Activated B cell treated with CpG ODN at 0.5 μM for 24 hours (primary cell): ENCODE measurements at places on chromosomes 7 and 10. TPM values are rescaled to one million over a fixed set of nuclear protein-coding genes. Genes with fewer than 3 reads are reported as not detected.

GRCh38 chr7:88132725-88133124 lies 87.1 kb downstream of the SRI start:
- DNase-seq: no peak

DNA sequence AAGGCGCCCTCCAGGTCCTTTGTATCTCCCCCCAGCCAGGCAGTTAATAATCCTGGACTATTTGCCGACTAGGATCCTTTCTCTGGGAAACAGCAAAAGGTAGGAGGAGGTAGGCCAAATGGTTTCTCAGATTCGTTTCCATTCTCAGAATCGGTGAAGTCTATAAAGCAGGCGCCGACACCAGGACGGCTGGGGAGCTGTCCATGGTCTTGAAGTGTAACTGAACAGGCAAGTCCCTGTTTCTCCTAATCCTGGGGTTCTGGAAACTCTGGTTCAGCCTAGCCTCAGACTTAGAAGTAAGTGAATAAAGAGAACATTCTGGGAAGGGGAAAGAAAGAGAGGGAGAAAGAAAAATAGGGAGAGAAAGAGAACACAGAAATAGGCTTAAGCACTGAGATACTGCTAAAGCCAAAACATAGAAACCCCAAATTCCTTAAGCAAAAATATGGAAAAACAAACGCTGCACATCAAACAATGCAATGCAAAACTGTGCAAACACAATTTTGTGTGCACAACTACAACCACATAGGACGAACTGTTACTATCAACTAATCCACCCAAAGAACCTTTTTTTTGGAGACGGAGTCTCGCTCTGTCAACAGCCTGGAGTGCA lies 11.1 kb upstream of the INA start:
- DNase-seq: no peak

The SLC26A3 gene
- not detected in 2 replicates for total RNA-seq

The CALHM3 gene
- not detected in 2 replicates for total RNA-seq

The GIMAP6 gene
- 0.17 and 0.35 TPM in 2 replicates for total RNA-seq

DNA sequence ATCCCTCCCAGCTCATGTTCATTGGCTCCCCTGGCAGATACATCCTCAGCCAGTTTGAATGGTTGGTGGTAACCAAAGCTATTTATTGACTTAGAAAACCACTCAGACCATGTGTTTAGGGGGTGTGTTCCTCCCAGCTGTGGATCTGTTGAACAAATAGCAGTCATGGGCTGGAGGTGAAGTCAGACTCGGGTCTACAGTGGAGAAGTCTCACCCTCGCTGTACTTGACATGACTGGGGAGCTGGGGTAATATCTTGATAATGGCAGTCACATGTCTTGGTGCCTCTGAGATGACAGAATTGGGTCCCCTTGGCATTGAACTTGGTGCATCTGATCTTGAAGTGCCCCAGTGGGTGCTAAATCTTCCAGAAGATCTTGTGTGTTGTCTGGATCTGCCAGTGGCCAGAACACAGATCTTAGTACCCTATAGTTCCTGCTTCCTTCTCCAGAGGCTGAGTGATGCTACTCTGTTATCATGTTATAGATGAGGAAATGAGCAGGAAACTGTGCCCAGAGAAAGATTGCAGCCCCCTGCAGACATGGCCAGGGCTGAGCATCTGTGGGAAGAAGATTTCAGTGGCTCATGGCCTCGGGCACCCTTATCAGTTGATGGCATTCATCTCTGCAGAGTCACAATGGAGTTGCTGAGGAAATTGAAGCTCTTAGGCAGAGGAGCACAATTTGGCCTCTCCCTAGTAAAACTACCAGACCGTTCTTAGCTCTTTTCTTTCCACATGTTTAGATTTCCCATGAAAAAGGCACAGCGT lies 50.4 kb downstream of the ADRA2A start:
- DNase-seq: no peak

GRCh38 chr7:1703441-1703840 lies 33.4 kb downstream of the ELFN1 start:
- no peak for DNase-seq

GRCh38 chr10:66834802-66835201 lies 91.0 kb upstream of the LRRTM3 start:
- no peak for DNase-seq

The NEUROD6 gene
- not detected in 2 replicates for total RNA-seq

The PNLIPRP2 gene
- not detected in 2 replicates for total RNA-seq

DNA sequence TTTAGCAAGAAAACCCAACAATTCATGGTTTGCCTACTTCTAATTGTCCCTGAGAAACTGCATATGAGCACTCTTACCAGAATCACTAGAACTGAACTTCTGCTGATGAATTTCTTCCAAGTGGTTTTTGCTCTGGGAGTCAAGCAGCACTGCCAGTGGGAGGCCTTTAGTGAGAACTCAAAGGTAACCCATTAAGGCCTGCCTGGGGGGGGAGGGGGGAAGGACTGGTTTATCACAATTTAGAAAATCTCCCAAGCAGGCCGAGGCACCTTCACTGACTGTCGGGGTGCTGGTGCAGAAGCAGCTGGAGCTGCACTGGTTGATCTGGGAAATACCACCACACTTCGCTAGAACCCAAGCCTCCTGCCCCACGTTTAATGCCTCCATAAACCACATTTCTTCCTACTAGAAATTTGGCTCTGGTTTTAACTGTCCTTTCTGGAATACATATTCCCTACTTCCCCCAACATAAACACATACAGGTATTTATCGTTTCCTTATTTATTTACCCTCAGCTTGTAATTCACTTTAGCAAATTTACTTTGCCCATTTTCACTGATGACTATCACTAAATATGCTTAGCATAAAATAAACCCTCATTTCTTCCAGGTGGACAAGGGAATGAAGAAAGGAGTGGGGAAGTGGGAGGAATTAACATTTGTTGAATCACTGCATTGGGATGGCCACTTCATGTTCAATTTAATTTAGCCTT lies 14.2 kb downstream of the ANK3 start:
- no peak for DNase-seq

DNA sequence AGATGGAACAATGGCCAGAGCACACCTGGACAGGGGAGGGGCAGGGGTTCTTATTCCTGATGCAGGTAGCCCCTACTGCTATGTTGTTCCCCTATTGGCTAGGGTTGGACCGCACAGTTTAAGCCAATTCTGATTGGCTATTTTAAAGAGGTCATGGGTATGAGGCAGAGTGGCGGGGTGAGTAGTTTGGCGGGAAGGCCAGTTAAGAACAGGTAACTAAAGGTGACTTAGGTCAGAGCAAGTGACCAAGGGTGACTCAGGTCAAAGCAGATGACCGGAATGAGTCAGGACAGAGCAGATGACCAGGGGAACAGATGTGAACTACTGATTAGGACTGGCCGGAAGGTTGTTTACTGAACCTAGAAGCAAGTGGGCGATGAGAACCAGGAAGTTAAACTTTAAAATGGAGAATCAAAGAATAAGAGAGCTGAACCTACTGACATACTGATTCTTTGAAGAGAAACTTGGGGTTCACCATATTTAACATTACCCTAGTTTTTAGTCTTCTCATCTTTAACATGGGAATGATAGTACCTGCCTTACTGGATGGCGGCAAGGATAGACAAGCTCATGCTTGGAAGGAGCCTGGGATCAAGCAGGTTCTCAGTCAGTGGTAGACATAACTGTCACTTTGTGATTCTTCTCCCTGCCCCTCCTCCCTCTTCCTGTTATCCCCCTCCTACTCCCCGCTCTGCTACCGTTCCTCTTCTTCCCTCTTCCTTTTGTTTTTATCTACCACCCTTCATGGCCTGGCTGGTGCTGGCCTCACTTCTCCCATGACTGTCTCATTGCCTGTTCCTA lies 55.0 kb downstream of the CCNY start:
- no peak for DNase-seq

The ELFN1 gene
- not detected in 2 replicates for total RNA-seq

GRCh38 chr10:79071396-79071923 lies 2.7 kb downstream of the ZMIZ1 start:
- DNase-seq: no peak

- no peak for DNase-seq
Measured at GRCh38 chr10:93412801-93413200, 69.3 kb downstream of the MYOF start.

GRCh38 chr10:8400151-8400550 lies 345.7 kb downstream of the GATA3 start:
- DNase-seq: no peak

DNA sequence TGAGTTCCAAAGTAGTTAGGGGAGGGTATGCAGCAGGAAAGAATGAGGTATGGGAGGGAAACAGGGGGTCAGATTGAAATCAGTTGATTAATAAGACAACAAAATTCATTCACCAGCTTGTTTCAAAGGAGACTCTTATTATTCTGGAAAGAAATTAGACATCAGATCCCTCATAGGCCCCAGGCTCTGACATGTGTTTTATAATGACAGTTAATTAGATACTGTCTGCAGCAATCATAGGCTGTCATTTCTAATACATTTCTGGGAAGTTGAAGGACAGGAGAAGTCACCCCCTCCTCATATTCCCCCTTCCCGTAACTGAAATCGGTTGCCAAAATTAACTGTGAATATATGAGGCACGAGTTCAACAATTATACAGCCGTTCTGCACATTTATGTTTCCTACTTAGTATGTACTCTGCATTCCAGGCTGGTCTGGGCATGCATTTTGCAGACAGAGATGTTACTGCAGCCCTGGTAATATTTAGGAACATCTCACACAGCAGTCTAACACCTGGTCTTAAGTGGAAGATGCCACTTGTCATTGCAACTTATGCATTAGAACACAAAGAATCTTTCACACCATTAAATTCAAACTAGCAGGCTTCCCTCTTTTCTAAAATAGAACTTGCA lies 355.2 kb upstream of the LRGUK start:
- DNase-seq: no peak

DNA sequence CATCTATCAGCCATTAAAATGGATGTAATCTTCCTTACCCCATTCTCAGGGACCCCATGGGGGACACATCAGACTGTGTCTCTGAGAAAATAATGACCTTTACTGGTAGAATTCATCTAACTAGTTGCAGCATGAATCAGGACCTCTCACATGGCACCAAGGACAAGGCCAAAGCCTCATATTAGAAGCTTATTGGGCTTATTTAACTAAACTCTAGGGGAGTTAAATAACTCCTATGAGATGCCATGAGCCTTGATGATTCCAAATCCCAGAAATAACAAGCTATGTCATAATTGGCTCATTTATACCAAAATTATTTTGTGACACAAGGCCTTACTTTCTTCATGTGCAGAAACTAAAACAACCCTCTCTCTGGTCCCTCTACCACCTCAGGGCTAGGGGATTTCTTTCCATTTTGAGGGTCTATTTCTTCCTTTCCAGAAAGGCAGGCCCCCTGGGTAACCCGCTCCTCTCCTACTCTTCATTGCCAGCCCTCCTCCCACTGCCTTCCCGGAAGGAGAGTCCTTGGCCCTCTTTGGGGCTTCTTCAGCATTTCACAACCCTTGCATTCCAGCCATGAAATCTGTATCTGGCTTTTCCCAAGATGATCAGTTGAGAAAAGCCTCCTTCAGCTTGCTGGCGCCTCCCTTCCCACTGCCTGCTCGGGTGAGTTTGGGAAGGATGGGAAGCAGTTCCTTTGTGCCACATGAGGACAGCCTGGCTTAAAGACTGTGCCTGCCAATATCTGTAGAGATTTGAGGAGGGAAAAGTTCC lies 41.8 kb upstream of the TRIM8 start:
- DNase-seq: no peak

The OPN4 gene
- total RNA-seq: not detected in 2 replicates

The SP8 gene
- total RNA-seq: not detected in 2 replicates

DNA sequence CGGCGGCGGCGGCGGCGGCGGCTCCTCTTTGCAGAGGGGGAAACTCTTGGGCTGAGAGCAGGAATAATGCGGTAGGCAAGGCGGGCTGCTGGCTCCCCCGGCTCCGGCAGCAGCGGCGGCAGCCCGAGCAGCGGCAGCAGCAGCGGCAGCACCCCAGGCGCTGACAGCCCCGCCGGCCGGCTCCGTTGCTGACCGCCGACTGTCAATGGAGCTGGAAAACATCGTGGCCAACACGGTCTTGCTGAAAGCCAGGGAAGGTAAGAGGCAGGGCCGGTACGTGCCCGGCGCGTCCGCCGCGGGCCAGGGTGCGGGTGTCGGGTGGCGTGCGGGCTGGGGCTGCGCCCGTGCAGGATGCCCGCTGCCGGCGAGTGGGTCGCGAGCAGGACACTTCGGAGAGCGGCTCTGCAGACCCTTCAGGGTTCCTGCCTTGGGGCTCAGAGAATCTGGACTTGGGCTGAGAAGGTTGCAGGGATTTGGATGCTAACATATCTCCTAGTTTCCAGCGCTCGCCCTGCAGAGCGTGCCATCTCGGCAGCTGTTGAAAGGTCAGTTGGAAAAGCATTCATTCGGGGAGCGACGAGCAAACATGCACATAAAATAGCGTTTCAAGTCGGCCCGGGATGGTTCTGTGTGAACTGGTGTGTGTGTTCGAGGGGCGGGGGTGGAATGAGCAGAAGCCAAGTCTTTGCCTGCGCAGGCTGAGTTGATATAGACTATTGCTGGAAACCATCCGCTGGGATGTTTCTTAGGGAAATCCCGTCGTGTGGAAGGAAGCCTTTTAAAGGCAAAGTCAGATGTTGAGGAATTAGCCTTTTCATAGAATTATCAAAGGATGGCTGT lies 562 bp downstream of the GRK5 start:
- peak; percentile 58 for DNase-seq

The RAMP3 gene
- not detected in 2 replicates for total RNA-seq

The HTR5A gene
- not detected in 2 replicates for total RNA-seq

The SLC13A1 gene
- 0.05 TPM in 1 of 2 replicates, not detected in the other for total RNA-seq

- no peak for DNase-seq
Measured at GRCh38 chr7:106128836-106129235, 16.7 kb upstream of the SYPL1 start.

The HMX2 gene
- 0.13 TPM in 1 of 2 replicates, not detected in the other for total RNA-seq

GRCh38 chr10:129170812-129171211 lies 296.2 kb upstream of the MGMT start:
- DNase-seq: no peak

DNA sequence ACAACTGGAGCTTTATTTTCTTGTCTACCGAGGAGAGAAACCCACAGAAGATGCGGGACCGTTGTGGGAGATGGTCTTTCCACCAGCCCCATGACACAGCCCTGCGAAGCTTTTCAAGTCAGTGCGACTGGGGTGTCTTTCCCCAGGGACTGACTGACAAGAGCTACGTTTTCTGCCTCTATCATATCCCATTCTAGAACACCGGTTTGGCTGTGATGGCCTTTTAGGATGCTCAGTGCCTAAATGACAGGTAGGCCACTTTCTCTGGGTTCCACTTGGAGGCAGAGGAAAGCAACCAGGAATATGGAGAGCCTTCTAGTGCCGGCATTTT lies 16.9 kb downstream of the SLC13A4 start:
- no peak for DNase-seq

DNA sequence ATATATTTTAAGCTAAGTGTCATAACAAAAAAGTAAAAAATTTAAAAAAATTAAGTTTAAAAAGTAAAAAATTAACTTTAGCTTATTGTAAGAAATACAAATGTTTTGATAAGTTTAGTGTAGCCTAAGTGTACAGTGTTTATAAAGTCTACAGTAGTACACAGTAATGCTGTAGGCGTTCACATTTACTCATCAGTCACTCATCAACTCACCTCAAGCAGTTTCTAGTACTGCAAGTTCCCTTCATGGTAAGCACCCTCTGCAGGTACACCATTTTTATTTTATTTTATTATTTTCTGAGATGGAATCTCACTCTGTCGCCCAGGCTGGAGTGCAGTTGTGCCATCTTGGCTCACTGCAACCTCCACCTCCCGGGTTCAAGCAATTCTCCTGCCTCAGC lies 316.0 kb downstream of the FGFR2 start:
- no peak for DNase-seq
